Peyer's patch (tissue), 4 donors: ENCODE measurements at places on chromosomes 5 and 9. TPM values are rescaled to one million over a fixed set of nuclear protein-coding genes. Genes with fewer than 3 reads are reported as not detected.

DNA sequence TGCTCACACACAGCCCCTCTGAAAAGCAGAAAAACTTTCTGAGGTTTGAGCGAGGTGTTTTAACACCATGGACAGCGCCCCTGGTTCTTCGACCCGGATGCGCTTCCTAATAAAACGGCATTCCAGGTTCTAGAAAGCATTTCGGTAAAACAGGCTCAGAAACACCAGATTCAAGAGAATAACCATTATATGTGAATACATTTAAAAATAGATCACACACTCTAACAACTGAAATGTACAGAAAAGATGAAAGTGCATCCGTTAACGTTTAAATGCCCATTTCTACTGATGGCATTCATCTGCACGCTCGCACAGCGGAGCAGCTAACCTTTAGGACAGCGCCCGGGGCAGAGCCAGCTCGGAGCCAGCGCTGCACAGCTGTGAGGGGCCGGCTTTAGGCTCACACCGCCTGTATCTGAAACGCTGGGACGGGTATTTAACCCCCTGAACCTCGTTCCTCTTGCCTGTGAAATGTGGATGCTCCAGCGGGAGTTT is 26.3 kb upstream of the TENT4A start:
- H3K27me3 ChIP-seq: no peaks in the 10 kb centered on the region
- no peaks in the 10 kb centered on the region for H3K36me3 ChIP-seq
- no peaks in the 10 kb centered on the region for H3K4me1 ChIP-seq
- DNase-seq: no peak
- peak overlapping the region; percentile 20 for H3K4me3 ChIP-seq

- no peaks in the 10 kb centered on the region for H3K27me3 ChIP-seq
- no peak overlapping the region for H3K27ac ChIP-seq
- H3K4me3 ChIP-seq: no peak overlapping the region
- no peak for DNase-seq
These were observed 90.6 kb downstream of the FANCC start for GRCh38 chr9:95226921-95227320.

- no peaks in the 10 kb centered on the region for H3K4me1 ChIP-seq
- no peak for DNase-seq
- H3K4me3 ChIP-seq: no peak overlapping the region
- H3K36me3 ChIP-seq: no peaks in the 10 kb centered on the region
- no peaks in the 10 kb centered on the region for H3K27me3 ChIP-seq
These were observed 76.8 kb downstream of the TMEM167A start for GRCh38 chr5:83000428-83000827.

DNA sequence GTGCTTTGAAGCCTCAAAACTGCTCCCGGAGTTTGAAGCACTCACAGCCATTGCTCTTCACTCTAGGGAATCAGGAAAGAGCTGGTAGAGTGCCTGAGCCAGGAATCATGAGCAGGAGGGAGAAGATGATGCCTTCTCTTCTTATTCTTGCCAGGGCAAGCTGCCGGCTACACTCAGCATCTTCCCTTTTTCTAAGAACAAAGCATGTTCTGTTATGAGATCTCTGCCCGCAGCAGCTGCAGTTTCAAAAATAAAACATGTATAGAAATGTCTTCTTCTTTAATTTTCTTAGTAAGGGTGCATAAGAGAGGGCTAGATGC is 57.9 kb upstream of the RICTOR start:
- no peak for DNase-seq
- H3K27me3 ChIP-seq: no peaks in the 10 kb centered on the region
- no peak overlapping the region for H3K4me3 ChIP-seq
- H3K27ac ChIP-seq: no peak overlapping the region
- no peaks in the 10 kb centered on the region for H3K4me1 ChIP-seq
- H3K36me3 ChIP-seq: no peaks in the 10 kb centered on the region

- H3K27ac ChIP-seq: no peak overlapping the region
These were observed 153.1 kb downstream of the DROSHA start for GRCh38 chr5:31378838-31379237.

GRCh38 chr5:98231089-98231488 is 542.4 kb upstream of the RGMB start:
- no peak overlapping the region for H3K4me3 ChIP-seq
- no peaks in the 10 kb centered on the region for H3K27me3 ChIP-seq
- H3K4me1 ChIP-seq: no peaks in the 10 kb centered on the region
- no peak overlapping the region for H3K27ac ChIP-seq

DNA sequence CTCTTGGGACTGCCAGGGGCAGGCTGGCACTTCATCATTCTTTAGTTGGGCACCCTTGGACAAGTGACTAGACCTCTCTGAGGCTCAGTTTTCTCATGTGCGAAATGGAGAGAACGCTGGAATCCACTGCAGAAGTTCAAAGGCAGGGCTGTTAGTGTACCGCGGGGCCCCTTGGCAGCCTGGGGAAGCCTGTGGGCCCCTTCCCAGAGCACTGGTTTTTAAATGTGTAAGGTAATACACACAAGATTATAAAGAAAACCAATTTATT is 209.5 kb upstream of the MVB12B start:
- H3K4me1 ChIP-seq: no peaks in the 10 kb centered on the region
- H3K4me3 ChIP-seq: no peak overlapping the region
- H3K27ac ChIP-seq: no peak overlapping the region
- no peak for DNase-seq
- H3K27me3 ChIP-seq: no peaks in the 10 kb centered on the region

Gene CAVIN4
- not detected for total RNA-seq

GRCh38 chr9:78765861-78766260 is 468.9 kb downstream of the PSAT1 start:
- no peaks in the 10 kb centered on the region for H3K4me1 ChIP-seq
- H3K27ac ChIP-seq: no peak overlapping the region
- H3K27me3 ChIP-seq: no peaks in the 10 kb centered on the region
- no peaks in the 10 kb centered on the region for H3K36me3 ChIP-seq
- no peak overlapping the region for H3K4me3 ChIP-seq
- DNase-seq: no peak

Gene TLR4
- total RNA-seq: 6.6 TPM

DNA sequence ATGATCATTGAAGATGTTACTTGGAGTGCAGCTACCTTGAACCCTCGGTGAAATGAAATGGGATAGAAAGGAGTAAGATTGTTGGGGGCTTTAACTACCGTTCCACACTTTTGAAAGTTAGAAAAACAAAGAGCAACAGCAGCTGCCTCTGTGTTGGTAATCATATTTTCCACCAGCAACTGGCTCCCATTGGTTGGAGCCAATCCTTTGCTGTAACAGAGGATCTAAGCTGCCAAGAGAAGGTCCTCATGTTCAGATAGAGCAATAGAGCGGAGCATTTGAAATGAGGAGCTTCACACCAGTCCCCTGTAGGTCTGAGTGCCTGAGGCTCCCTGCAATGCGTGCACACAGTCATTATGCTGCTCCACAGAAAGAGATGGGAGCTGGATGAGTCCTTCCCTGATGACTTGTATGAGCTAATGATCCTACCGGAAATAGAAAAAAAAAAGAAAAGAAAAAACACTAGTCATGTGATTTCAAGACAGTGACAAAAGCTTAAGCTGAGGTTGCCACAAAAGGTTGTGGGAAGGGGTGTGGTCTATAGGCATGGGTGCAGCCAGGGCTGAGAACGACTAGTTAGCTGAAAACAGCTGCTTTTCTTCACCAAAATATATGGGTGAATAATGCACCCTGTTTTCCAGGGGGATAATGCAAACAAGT is 300.7 kb downstream of the MLLT3 start:
- H3K4me1 ChIP-seq: no peaks in the 10 kb centered on the region
- H3K27me3 ChIP-seq: no peaks in the 10 kb centered on the region
- H3K4me3 ChIP-seq: no peak overlapping the region
- DNase-seq: peak; percentile 55

DNA sequence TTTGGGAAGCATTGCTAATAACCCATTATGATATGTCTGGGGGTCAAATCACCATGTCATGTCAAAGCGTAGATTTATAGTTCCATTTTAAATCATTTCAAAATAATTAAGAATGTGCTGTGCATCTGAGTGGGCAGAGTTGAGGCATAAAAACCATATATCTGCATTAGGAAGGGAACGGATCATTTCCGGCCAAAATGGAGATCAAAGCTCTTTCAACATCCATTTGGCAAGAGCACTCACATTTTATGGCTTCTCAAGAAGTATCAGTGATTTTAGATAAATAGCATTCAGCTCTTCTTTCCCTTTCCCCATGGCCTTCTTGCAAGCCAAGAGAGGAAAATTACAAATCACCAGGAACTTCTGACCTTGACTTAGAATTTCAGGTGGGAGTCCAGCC is 89.9 kb downstream of the HSPA4 start:
- no peaks in the 10 kb centered on the region for H3K27me3 ChIP-seq
- DNase-seq: no peak
- no peaks in the 10 kb centered on the region for H3K4me1 ChIP-seq
- H3K4me3 ChIP-seq: no peak overlapping the region

DNA sequence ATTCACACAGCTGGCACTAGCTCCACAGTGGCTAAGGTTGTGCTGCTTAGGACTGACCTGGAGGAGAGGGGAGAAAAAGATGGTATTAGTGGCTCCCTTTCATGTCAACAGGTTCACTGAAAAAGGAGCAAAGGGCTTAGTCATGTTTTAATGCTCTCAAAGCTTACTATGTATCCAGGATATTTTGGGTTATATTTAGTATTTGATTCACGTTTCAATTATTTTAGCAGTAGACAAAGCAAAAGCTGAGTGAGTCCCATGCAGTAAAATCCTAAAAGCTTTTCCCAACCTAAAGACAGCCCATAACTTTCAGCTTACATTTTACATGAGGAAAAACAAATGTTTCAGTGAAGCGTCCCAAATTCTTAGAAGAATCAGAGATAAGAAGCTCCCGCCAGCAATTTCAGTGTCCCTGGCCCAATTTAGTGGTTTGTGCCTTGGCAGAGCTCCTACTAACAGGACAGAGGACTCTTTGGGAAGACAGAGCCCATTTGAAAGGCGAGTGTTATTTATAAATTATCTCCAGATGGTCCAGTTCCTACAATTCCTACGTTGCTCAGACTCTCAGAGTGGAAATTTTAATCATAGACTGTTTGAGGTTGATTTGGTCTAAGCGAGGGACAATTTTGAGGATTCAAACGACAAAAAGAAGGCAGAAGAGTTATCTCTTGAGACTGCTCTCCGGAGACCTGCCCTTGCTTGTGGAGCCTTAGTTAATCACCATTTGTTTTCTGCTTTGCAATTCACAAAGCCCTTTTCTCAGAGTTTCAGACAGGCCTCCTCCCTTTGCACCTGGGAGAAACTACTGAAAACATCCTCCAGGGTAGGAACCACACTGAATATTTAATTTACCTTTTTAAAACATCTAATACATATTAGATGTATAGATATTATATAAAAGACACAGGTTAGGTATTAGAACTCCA is 225.0 kb upstream of the ANKRD55 start:
- H3K4me1 ChIP-seq: no peaks in the 10 kb centered on the region
- no peaks in the 10 kb centered on the region for H3K36me3 ChIP-seq
- H3K4me3 ChIP-seq: no peak overlapping the region
- no peak overlapping the region for H3K27ac ChIP-seq

DNA sequence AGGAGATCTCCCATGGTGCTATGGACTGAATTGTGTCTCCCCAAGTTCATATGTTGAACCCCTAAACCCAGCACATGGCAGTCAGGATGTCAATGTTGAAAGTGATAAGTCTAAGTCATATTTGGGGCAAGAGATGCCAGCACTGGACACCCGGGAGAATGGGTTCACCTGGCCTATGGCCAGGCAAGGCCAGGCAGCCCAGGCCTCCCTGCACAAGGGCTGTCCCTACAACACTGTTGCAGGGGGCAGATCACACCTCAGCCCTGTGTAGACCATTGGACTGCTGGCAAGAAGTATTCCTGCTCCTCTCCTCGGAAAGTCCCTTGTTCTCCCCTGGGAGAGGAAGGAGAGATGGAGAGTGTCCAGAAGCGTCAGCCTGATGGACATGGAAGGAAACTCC is 240.5 kb downstream of the GADD45G start:
- H3K4me3 ChIP-seq: no peak overlapping the region
- H3K4me1 ChIP-seq: no peaks in the 10 kb centered on the region
- H3K27ac ChIP-seq: no peak overlapping the region
- DNase-seq: no peak

Gene INVS
- 22.1 TPM for total RNA-seq

GRCh38 chr5:171495122-171495700 is 75.8 kb downstream of the FGF18 start:
- DNase-seq: no peak
- no peaks in the 10 kb centered on the region for H3K36me3 ChIP-seq
- H3K27me3 ChIP-seq: no peaks in the 10 kb centered on the region
- no peak overlapping the region for H3K4me3 ChIP-seq
- no peaks in the 10 kb centered on the region for H3K4me1 ChIP-seq

Gene PCDH1
- total RNA-seq: 162 TPM

DNA sequence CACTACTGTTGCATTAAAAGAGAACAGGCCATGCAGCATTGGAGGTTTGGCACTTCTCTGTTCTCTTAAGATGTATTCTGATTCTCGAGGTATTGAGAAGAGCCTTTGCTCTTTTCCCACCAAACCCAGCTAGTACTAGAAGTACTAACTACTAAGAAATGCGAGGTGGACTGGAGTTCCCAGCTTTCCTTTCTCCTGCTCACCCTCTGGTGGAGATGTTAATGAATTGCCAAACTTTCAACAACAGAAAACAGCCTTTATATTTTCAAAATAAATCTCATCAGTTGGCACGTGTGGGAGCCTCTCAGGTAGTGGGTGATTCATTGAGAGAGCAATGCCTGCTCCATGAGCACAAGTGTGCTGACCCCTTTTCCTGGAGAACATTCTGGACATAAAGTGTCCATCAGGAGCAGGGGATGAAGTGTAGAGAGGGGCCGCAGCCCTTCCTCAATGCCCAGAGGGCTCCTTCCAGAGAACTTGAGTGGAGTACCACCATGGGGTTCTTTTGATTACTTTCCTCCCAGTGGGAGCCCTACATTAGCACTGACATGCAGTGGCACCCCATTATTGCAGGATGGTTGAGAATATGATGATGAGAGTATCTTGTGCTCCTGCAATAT is 45.7 kb downstream of the TMEM174 start:
- DNase-seq: no peak
- H3K27me3 ChIP-seq: no peaks in the 10 kb centered on the region
- H3K36me3 ChIP-seq: no peaks in the 10 kb centered on the region
- no peak overlapping the region for H3K27ac ChIP-seq
- no peak overlapping the region for H3K4me3 ChIP-seq

Gene SPINK13
- total RNA-seq: not detected

GRCh38 chr5:134240421-134240962 is 14.6 kb upstream of the PPP2CA start:
- no peak overlapping the region for H3K4me3 ChIP-seq

GRCh38 chr5:73801686-73802085 is 175.7 kb downstream of the ARHGEF28 start:
- no peaks in the 10 kb centered on the region for H3K36me3 ChIP-seq
- no peak for DNase-seq
- H3K4me3 ChIP-seq: no peak overlapping the region
- H3K4me1 ChIP-seq: no peaks in the 10 kb centered on the region
- H3K27ac ChIP-seq: no peak overlapping the region

DNA sequence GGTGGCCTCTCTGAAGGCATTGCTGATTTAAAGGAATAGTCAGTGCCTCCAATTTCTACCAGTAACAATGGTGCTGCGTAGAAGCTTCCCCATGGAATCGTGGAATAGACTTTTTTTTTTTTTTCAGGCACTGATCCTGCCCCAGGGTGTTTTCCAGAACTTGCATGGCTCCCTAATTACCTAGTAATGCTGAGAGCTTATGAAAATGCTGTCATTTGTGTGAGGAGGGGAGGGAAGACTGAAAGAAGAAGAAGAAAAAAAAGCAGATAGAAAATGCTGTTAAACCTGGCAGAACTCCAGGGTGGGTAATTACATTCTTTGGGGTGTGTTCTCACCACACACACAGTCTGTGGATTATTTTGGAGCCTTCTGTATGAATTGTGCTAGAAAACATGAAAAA is 4.8 kb upstream of the GRIA1 start:
- H3K4me1 ChIP-seq: no peaks in the 10 kb centered on the region
- no peak for DNase-seq
- no peaks in the 10 kb centered on the region for H3K27me3 ChIP-seq
- H3K27ac ChIP-seq: no peak overlapping the region
- H3K36me3 ChIP-seq: no peaks in the 10 kb centered on the region

Gene EQTN
- total RNA-seq: not detected
